CD4-positive, alpha-beta T cell treated with Interleukin-12 subunit alpha and Interleukin-12 subunit beta, for 1 hour (primary cell): ENCODE measurements at places on chromosomes 3 and 15.

DNA sequence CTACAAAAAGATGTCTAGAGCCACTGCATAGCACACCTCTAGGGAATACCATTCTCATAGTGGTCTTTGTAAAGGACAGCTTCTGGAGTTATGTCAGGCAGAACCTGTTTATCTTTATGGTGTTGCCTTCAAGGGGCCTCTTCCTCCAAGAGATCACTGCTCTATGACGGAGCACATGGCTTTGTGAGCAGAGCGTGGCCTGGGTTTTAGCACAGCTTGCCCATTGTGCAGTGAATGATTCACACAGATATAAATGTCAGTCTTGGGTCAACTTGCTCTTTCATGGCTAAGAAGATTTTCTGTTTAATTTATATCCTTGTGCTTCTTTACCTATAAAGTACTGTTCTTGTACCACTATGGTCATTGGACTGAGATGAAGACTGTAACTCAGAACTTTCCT is 41.5 kb upstream of the RBMS3 start:
- no peak for DNase-seq

DNA sequence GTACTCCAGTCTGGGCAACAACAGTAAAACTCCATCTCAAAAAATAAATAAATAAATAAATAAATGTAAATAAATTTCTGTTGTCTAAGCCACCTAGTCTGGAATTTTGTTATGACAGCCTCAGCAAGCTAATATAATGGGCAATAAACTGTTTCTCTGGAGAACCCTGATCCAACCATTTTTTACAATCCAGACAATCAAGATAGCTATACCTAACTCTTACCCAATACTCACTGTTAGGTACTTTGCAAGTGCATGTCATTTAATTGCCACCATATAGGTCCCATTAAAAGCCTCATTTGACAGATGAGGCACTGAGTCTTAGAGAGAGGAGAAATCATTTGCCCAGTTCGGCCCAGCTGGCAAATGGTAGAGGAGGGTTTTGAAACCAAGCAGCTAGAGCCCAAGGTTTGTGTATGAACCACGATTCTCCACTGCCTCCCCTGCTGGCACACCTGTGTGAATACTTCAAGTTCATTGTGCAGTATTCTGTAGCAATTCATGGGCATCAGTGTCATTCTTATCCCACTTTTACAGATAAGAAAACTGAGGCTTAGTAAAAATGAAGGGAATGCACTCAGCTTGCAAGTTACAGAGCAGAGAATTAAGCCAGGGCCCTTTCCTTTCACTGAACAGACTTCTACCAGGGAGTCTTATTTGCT is 107.0 kb upstream of the UBE2E1 start:
- no peak for DNase-seq

DNA sequence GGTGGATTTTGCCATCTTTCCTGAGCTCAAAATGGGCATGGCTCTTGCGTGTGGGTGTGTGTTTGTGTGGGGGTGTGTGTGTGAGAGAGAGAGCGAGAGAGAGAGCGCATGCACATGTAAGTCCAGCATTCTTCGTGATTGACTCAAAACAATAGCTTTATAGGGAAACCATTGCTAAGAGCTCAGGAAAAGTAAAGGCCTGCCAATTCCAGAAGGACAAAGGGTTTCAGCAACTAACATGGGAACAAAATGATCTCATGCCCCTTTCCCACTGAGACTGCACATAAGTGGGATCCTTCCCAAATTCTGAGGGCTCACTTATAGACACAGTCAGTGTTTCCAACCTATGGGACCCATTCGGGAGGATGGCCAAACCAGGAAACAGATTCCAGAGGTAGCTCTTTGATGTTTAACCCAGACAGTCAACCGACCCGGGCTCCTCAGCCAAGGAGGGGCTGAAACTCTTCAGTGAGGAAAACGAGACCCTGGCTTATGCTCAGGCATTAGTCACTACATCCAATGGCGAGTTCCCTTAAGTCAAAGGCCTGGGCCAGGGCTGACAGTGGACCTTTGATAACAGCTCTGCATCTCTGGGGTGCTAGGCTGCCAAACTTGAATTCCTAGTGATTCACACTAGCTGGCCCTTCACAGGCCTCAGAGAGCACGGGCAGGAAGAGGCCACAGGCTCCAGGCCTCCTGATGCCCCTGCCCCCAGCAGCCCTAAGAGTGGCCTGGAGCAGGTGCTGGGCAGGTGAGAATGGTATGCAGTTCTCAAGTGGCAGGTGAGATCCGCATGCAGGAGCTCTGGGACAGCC is 305.0 kb upstream of the C2CD4B start:
- no peak for DNase-seq

DNA sequence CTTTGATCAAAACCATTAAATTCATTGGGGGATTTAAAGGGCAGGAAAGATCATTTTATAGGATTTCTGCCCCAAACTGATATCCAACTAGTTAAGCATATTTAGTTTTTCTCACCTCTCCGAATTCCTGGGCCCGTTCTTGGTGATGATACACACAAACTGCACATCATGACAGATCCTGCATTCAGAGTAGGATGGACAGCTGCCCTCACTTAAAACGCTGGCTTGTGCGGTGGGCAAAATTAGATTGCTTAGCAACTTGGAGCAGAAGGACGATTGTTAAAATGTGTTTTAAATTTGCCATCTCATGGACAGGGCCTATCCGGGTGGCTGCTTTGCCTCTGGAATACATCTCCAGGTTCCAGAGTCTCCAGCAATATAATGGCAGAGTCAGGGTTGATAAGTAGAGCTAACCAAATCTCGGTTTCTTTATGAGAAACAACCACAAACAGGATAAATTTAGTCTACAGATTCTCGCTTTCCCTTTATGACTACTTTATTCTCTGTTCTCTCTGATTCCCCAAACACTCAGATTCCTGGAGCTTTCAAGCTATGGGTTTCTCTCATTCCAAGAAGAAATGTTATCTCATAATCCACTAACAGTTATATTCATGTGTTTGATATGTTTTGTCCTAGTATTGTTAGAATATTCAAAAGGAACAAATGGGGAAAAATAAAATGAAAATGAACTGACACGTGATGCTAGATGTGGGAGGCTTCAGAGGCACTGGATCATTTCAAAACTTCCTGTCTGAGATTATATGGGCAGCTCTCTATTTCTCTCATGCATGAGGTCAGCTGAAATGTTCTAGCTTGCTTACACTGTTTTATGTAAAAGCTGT is 1014.1 kb upstream of the SEMA6D start:
- no peak for DNase-seq

GRCh38 chr3:65672871-65673815 is 365.6 kb downstream of the MAGI1 start:
- DNase-seq: peak; percentile 5
